Vagina (tissue), 2 donors: ENCODE measurements at places on chromosomes 1 and 21. TPM values are rescaled to one million over a fixed set of nuclear protein-coding genes. Genes with fewer than 3 reads are reported as not detected.
A peak's percentile ranks its signal among the peaks of the same experiment; 100 is the strongest.

GRCh38 chr1:15304708-15305467, 57.9 kb downstream of the FHAD1 start:
- H3K36me3 ChIP-seq = no peaks in the 10 kb centered on the region
- no peak for DNase-seq
- H3K27me3 ChIP-seq = no peaks in the 10 kb centered on the region
- no peaks in the 10 kb centered on the region for H3K4me1 ChIP-seq
- no peak overlapping the region for H3K4me3 ChIP-seq

The SLC45A1 gene
- total RNA-seq = 13.8 TPM

GRCh38 chr1:47751193-47751592, 246.0 kb downstream of the TRABD2B start:
- no peak overlapping the region for H3K27ac ChIP-seq
- no peak for DNase-seq
- H3K36me3 ChIP-seq = no peaks in the 10 kb centered on the region
- no peak overlapping the region for H3K4me3 ChIP-seq
- peaks cover 20% of the 10 kb centered on the region for H3K4me1 ChIP-seq

DNA sequence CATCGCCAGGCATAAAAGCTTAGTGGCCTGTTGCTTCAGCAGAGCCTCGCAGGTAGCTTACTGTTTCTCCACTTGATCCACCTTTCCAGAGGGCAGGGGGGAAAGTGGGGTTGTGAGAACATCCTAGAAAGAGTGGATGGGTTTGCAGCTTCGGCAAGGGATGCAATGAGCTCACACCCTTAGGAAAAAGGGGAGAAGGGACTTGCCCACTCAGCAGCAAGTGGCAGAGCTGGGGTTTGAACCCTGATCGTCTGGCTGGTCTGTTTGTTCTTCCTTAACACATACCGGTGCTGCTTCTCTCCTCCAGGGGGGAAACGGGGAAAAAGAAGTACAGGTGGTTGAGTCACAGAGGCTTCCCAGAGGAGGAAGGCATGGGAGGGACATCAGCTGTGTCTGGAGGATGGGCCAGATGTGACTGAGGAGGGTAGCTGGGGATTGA, 1.0 kb downstream of the TMEM201 start:
- H3K27me3 ChIP-seq = no peaks in the 10 kb centered on the region
- no peak for DNase-seq
- peak overlapping the region; percentile 44 for H3K27ac ChIP-seq
- peak overlapping the region; percentile 76 for H3K4me3 ChIP-seq
- peaks cover 55% of the 10 kb centered on the region for H3K4me1 ChIP-seq

DNA sequence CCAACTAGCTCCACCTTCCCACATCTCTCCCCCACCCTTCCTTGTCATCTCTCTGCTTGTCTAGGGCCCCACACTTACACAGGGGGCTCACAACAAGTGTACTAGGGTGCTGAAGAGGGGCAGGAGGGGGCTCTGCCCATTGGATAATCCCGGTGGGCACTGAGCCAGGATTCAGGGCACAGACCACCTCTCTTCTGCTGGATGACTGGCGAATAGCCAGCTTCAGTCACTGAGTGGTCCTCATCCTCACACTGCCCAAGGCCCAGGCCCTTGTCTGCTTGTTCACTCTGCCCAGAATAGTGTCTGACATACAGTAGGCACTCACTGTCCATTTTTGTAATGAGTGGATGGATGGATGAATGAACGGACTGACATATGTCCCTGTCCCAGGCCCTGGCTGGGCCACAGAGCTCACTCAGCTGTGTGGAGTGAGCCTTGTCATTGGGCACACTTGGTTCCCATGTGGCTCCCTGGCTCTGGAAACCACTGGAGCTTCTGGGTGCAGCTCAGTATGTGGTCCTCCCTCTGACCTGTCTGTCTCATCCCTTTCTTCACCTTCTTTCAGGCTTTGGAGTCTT, 36.6 kb downstream of the FOXO6 start:
- no peak overlapping the region for H3K4me3 ChIP-seq
- H3K4me1 ChIP-seq = no peaks in the 10 kb centered on the region
- no peak for DNase-seq
- no peaks in the 10 kb centered on the region for H3K27me3 ChIP-seq
- H3K36me3 ChIP-seq = no peaks in the 10 kb centered on the region
- H3K27ac ChIP-seq = no peak overlapping the region

The HTR6 gene
- total RNA-seq = not detected

DNA sequence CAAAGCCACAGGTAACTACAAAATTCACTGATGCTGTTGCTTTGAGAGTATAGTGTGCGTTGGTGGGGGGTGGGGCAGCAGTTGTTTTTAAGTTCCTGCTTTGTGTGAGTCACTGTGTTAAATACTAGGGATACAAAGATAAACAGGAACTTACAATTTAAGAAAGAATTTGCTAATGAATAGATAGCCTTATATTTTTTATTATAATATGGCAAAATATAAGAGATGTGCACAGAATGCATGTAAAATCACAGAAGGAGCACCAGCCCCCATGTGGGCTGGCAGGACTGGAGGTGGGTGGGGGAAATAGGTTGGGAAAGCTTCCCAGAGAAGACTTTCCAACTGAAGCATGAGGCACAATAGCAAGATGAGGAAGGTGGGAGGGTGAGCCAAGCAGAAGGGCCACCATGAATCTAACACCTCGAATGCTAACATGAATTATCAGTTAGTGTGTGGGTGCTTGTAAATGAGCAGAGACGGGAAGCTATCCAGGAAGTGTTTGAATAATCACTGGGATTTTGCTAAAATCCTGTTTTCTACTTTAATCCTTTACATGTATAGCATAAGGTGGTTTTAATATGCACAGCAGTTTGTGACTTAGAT, 57.0 kb upstream of the RAVER2 start:
- H3K4me3 ChIP-seq = no peak overlapping the region
- H3K4me1 ChIP-seq = peaks cover 6% of the 10 kb centered on the region
- no peaks in the 10 kb centered on the region for H3K27me3 ChIP-seq
- H3K27ac ChIP-seq = peak overlapping the region; percentile 7

The PDPN gene
- total RNA-seq = 43.7 TPM

GRCh38 chr1:89605692-89606091, 27.2 kb upstream of the LRRC8C start:
- no peak for DNase-seq
- no peak overlapping the region for H3K4me3 ChIP-seq
- peaks cover 11% of the 10 kb centered on the region for H3K4me1 ChIP-seq
